ENCODE measurements at places on chromosomes 2 and 18.

DNA sequence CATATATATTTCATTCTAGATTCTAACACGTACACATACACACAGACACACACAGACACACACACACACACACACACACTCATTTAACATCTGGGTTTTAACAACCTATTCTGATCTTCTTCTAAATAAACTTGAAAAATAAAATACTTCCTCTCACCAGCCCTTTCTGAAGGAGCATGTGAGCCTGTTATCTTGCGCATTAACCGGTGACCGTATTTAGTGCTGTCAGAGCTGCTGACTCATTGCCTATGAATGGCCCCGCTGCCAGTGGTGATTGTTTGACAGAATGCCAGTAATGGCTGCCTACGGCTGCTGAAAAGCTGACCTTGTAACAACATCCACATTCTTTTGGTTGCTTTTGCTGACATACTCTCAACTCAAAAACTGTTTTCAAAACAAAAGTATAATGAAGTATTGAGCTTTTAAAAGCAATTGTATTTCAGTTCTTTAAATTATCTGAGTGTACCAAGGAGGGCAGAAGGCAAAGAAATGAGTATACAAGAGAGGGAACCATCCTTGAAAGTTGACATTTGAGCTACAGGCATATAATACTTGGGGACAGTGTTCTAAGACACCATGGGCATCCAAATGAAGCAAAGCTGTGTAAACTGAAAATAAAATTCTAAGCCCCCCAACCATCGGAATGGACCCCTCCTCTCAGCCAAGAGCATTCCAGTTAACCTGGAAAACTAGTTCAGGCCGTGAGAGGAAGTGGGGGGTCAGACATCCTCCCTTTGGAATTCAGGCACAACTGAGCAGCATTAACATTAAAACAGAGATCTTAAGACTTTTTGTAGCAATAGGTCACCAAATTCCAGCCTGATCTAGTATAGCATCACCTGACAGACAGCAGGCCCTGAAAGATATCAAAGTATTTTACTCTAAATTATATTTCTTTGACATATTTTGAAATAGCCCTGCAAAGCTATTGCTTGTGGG is 50.2 kb upstream of the DTNA start:
- no peak for DNase-seq

GRCh38 chr2:131016826-131017741 is 76.2 kb downstream of the FAM168B start:
- no peak for DNase-seq

DNA sequence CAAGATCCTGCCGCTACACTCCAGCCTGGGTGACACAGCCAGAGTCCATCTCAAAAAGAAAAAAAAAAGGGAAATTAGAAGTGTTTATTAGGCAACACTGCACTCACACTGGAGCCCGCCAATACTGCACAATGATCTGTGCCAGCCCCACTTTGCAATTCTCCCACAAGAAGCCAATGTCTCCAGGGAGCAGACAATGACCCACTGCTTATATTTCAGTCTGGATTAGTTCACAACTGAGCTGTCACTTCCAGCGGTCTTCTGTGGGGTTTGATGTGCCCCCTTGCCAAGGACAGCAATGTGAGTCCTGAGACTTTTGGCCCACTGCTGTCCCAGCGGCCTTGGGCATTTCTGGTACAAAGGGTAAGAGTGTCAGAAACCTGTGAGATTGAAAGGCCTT is 85.6 kb upstream of the PPM1B start:
- no peak for DNase-seq

GRCh38 chr2:232488721-232489300 is 1.2 kb upstream of the ECEL1 start:
- DNase-seq: no peak

DNA sequence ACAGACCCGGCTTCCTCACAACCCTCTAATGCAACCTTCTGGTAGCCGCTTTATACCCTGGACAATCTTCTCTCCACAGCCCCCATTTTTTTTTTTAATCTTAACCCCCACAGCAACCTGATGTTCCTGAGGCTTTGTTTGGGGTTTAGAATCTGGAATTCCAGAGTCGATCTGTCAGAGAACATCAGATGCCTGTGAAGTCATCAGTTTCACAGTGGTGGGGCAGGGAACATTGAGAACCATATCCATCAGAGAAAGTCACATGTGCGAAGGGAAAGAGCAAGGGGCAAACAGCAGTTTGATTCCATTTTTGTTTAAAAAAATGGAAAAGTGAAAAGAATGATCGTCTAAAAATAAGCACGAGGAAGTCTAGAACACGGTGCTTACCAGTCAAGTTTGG is 20.6 kb downstream of the NPAS2 start:
- no peak for DNase-seq

- no peak for DNase-seq
Observed at GRCh38 chr2:88874063-88874657, 182.7 kb downstream of the RPIA start.

GRCh38 chr2:197993363-197993762 is 189.0 kb downstream of the PLCL1 start:
- DNase-seq: no peak

GRCh38 chr2:216932113-216932862 is 72.4 kb upstream of the TNP1 start:
- no peak for DNase-seq

DNA sequence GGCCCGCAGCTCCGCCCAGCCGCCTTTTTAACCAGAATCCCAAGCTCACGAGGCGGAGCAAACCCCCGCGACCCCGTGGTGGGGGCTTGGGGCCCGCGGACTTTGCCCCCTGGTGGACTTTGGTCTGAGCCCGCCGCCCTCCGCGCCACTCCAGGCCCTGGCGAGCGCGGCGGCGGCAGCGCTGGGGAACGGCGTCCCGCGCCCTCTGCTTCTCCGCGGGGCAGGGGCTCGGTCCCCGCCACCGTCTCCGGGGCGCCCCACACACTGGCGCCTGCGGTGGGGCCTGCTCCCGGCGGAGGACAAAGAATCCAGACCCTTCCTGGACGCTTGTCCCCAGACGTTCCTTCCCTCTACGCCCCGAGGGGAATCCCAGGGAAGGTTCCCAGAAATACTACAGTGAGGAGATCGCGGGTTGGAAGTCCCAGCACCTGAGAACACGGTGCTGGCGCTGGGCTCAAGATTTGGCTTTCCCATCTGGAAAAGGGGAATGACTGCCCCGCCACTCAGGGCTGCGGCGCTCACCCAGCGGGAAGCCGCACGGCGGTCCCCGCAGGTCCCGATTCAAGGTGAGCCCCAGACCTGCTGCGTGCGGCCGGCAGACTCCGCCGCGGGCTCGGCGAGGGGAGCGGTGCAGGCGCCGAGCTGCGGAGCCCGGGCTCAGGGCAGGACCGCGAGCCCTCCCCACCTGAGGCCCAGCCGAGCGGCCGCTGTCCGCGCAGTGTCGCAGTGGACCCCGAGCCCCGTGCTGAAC is at the start of gene HAAO:
Gene HAAO, minus strand, starts transcription at position 1 of the 751 bp plus-strand sequence. CDS start 47 bp downstream, outside the sequence.
- no peak for DNase-seq

GRCh38 chr2:204972606-204973336 is 427.5 kb downstream of the PARD3B start:
- no peak for DNase-seq

DNA sequence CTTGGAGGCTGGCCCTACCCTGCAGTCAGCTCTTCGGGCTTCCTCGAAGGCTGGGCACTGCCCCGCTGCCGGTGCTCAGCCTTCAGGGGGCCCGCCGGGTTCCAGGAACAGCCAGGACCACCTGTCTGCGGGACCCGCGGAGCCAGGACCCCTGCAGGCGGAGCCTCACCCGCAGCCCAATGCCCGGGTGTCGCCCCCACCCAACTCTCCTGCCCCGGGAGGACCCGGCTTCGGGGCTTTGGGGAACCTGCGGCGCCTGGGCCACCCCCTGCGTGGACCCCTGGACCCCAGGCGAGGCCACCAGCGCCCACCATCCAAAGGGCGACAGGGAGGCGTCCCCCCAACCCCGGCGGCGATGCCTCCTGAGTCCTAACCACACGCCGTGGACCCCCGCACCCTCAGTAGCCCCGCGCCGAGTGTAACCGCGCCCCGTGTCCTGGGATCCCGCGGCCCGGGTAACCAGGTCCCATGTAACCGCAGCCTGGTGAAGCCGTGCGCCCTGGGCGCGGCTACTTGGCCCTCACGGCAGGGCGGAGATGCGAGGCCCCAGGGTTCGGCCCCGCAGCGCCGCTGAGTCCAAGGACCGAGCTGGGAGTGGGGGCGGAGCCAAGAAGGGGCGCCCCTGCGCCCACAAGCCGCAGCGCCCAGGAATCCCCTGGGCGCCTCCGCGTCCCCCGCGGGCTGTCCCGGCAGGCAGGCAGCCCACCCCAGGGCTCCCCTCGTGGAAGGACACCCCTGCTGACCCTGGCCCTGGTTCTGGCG is 11.0 kb upstream of the UBE2F start:
- no peak for DNase-seq

- no peak for DNase-seq
Observed at GRCh38 chr18:73235491-73235890, 367.7 kb upstream of the NETO1 start.

DNA sequence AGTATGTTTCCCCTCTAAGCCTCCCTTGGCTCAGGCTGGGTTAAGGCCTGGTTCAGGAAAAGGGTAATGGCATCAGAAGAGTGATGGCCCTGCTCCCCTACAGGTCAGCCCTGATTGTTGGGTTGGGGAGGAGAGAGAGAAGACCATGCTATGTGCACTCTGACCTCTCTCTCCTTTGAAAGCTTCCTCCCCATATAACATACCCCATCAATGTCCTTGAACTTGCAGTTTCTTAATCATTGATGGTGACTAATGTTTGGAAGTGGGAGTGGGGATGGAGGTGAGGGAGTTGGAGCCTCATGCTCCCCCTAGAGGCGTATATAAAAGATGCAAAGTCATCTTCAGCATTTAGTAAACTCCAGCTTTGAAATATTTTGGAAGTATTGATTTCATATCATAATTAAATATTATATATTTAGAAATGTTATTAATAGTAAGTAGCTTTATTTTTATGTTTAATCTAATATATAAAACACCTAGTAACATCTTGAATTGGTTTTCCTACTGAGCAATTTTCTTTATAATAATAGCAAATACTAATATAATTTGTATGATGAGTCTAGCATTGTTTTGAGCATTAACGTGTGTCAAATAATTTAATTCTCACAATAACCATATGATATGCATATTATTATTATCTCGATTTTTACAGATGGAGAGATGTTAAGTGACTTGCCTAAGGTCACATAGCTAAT is 8.8 kb downstream of the PLCL1 start:
- no peak for DNase-seq

DNA sequence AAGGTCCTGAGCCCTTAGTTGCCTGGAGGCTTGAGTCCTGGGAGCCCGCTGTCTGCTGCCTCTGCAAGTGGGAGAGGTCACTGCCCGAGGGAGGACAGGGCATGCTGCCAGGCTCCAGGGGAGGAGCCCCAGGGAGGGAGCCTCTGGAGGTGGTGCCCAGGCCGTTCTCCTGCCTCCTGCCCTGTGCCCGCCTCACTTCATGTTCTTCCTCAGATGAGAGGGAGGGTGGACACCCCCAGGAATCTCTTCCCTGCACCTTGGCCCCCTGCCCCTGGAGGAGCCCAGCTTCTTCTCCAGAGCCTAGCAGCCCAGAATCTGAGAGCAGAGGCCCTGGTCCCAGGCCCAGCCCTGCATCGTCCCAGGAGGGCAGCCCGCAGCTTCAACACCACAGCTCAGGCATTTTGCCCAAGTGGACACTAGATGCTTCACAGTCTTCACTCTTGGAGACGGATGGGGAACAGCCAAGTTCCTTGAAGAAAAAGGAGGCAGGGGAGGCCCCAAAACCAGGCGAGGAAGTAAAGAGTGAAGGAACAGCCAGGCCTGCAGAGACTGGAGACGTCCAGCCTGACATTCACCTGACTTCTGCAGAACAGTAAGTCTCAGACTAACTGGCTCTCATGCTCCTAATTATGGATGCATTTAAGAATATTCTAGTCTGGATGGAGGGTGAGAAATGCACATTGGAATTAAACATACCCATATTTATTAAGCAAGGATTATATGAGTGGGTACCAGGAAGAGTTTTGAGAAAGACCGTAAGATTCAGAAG is 12.1 kb downstream of the PSD4 start:
- DNase-seq: no peak

DNA sequence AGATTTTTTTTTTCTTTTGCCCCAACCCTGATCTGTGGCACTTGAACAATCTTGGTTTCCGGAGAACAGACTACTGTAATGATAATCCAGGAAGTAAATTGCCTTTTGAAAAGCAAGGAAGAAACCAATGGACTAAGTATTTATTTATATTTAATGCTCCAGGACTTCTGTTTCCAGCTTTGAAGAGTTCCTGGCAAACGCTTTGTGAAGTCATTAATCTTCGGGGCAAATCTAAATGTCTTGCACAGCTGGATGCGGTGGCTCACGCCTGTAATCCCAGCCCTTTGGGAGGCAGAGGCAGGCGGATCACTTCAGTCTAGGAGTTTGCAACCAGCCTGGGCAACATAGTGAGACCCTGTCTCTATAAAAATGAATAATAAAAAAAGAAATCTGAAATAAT is 135.1 kb upstream of the GATA6 start:
- no peak for DNase-seq

GRCh38 chr2:224968051-224968450 is 74.2 kb downstream of the DOCK10 start:
- no peak for DNase-seq

GRCh38 chr2:178223806-178224205 is 29.5 kb downstream of the OSBPL6 start:
- no peak for DNase-seq
